CD14-positive monocyte (primary cell): ENCODE measurements at places on chromosomes 16 and 17.

GRCh38 chr17:29046473-29046839, 3.5 kb downstream of the PIPOX start:
- no peak for DNase-seq

DNA sequence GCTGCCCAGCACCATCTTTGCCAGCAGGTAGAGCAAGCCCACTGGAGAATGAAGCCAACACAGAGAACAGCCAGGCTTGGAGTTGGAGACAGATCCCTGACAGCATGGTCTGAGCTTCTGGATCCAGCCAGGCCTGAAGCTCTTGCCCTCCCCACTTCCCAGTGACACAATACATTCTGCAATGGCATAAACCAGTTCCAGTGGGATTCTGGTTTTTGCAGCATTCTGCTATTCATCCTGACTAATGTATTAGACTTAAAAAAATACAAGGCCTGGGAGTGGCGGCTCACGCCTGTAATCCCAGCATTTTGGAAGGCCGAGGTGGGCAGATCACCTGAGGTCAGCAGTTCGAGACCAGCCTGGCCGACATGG, 40.6 kb upstream of the LITAF start:
- no peak for DNase-seq

GRCh38 chr16:8621572-8622314, at the start of gene METTL22:
METTL22 (plus strand) TSS chr16:8621698; CDS start chr16:8625666, 3,968 bp downstream.
- DNase-seq = peak; percentile 80

DNA sequence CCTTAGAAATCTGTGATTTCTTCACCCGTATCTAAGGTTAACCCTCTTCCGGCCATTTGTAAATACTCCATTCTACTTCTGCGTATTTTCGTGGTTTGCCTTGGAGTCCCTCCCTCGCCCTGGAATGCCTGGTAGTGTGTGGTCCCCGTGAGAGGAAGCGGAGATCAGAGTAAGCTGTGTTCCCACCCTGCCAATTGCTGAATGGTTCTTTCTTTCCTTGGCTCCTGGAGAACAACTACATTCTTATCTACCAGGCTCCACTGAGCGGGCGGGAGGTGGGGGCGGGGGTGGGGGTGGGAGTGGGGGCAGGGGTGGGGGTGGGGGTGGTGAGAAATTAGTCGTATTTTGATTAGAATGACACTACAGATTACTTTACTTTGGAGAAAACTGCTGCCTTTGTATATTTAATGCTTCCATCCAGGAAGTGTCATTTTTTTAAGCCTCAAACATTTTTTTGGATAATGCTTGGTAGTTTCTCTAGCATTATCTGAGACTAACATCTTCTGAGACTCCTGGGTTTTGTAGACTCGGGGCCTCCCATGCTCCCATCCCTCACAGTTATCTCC, 20.9 kb upstream of the FASN start:
- no peak for DNase-seq

DNA sequence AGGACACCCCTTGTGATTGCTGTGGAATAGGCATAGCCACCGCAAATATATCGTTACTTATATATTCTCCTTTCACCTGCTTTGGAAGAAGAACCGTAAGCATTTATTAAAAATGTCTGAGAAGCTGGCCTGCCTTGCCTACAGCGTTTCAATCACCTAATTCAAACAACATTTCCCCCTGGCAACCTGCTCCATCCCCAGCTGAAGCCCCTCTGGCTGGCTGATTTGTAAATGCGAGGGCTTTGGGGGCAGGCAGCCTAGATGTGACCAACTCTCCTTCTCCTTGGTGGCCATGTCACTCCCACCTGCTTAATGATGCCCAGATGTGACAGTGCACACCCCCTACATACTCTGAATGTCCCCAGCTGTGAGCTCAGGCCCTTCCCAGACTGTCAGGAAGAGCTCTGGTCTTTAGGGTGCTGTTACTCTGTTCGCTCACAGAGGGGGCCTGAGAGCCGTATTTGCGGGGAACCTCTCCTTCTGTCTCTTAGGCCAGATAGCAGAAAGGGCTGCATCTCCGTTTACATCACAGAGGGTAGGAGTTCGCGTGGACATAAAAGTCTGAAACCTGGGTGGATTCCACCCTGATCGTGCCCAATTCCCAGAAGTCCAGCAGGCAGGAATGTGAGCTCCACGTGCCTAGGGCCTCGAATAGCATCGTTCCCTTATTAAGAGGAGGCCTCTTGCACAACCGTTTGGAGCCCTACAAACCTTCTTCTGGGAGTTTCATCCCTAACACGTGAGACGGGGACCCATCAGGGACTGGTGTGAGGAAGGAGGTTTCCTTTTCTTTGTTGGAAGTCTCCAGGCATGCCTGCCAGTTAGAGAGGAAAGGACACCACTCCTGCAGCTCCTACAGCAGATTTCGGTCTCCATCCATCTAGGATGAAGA, 2.4 kb upstream of the SDK2 start:
- no peak for DNase-seq

- DNase-seq = no peak
These were observed 369.8 kb downstream of the UTP18 start for GRCh38 chr17:51630101-51630671.

- DNase-seq = no peak
These were observed 36.6 kb upstream of the CHMP6 start for GRCh38 chr17:80955078-80955477.

DNA sequence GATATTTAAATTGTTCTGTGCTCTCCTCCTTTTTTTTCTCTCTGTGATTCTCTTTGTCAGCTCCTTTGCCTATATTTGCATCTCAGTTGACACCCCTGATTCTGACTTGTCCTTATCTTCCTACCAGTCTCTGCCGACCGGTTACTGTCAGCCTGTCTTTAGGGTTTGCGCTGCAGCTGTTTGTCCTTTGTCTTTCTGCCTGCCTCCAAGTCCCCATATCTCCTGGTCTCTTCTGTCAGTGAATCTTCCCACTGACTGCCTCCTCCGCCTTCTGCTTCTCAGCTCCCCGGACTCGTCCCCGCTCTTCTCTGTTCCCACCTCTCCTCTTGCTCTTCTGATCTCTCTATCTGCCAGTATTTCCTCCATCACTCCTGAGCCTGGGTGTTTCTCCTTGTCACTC, 5.2 kb downstream of the TLCD2 start:
- no peak for DNase-seq

DNA sequence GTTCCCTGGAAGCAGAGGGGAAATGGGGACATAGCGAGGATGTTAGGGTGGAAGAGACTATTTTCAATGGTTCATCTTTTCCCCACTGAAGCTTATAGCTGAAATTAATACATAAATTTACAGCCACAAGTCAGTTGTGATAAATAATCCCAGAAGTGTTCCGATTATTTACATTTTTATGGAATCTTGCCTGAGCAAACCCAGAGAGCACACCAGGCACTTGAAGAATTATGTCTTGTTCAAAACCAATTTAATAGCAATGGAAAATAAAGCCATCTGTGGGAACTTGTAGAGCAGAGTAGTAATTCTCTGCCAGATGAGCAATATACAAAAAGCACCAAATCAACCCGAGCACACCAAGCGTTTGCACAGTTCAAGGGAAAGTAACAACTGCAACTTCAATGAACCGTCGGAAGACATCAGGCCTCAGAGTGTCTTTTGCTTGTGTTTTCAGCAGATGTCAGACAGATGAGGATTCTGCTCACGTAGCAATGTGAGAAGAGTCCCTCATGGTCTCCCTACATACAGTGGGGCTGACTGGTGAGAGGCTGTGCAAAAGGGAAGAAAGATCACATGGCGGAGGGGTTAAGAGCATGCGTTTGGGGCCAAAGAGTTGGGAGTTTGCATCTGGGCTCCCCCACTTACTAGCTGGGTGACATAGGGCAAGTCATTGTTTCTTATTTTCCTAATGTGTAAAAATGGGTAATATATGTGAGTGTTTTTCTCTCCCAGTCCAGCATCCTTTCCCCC, 148.7 kb upstream of the HS3ST2 start:
- no peak for DNase-seq

DNA sequence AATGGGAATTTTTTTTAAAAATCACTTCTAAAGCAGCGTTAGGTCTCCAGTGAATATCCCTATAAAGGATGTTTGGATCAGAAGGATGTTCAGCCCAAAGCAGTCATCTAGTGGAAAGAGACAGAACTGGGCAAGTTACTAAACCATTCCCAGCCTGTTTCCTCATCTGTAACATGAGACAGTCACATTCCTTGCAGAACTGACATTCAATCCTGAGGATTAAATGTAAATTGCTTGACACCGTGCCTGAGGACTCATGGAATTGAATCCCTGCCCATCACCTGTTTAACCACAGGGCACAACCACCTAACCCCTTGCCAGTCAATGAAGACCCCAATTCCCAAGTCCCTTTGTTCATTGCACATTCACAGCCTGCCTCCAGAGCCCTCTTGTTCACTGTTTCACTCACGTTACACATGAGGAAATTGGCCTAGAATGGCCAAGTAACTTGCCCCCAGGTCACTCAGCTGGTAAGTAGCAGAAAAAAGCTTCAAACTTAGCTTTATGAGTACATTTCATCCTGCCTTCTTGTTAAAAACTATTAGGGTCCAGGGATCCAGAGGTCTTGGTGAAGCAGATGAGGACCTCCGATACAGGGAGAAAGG, 1.4 kb downstream of the CMTM2 start:
- no peak for DNase-seq

DNA sequence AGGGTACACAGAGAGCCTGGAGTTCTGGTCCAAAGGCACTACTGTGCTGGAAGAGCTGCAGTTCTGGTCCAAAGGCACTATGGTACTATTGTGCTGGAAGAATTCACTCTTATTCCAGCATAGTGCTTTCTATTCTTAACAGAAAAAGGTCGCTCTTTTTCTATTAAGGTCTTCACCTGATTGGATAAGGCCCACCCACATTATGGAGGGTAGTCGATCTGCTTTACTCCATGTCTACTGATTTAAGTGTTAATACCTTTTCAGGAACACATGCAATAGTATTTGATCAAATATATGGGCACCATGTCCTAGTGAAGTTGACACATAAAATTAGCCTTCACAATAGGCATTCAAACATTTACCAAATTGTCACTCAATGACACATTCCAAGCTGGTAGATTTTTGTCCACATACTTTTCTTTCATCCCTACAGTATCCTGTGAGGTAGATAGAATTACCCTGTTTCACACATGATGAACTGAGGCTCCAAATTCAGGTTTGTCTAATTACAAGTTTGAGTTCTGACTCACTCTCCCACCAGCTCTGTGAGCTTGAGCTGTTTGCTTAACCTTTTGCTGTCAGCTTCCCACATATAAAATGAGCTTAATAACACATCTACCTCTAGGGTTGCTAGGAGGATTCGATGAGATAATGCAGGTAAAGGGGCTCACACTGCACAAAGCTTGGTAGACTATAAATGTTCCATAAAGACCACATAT, 129.9 kb downstream of the AIPL1 start:
- no peak for DNase-seq

- no peak for DNase-seq
These were observed 12.9 kb downstream of the GJD3 start for GRCh38 chr17:40351359-40352236.

GRCh38 chr16:53937161-53937880, 233.4 kb downstream of the FTO start:
- no peak for DNase-seq

GRCh38 chr16:12570046-12570618, 233.6 kb downstream of the CPPED1 start:
- no peak for DNase-seq

DNA sequence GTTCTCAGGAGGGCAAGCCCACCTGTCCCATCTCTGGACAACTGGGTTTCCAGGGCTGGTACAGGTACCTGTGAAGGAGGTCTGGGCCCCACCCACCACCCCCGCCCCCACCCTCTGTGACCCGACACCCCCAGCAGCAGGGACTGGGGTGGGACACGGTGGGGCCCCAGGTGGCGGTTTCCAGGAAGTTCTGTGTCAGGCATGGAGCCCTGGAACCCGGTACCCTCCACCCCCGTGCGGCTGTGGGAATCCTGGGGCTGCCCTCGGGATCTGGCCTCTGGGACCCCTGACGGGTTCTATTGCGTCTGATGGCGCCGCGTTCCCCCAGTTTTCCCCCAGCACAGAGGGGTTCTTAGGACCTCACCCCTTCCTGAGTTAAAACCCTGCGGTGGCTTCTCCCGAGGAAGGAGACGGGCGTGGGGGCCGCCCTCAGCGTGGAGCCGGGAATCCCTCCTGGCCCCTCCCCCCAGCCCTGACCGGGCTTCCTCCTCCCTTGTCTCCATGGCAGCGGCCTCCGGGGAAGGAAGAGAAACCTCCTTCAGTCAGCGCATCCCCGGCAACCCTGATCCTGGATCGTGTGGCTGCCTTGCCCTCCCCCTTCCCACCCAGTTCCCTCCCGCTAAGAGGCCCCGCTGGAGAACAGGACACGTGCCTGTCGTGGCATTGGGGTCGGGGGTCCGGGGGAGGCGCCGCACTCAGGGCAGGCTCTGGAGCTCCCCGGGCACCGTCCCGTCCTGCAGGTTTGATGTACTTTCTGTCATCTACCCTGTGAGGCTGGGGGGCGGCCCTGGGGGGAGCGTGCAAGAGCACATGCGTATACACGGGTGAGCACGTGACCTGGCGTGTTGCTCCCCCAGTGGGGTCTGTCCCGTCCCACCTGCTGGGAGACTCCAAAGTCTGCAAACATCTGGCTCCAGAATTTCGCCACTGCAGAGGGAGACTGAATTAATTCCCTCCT, 30.3 kb downstream of the CACNA1H start:
- DNase-seq = no peak

- no peak for DNase-seq
These were observed 50.3 kb downstream of the IST1 start for GRCh38 chr16:71945616-71946015.

- no peak for DNase-seq
These were observed 71.9 kb downstream of the KIF2B start for GRCh38 chr17:53894591-53894990.

- no peak for DNase-seq
These were observed 41.2 kb downstream of the NFATC3 start for GRCh38 chr16:68126395-68126794.

DNA sequence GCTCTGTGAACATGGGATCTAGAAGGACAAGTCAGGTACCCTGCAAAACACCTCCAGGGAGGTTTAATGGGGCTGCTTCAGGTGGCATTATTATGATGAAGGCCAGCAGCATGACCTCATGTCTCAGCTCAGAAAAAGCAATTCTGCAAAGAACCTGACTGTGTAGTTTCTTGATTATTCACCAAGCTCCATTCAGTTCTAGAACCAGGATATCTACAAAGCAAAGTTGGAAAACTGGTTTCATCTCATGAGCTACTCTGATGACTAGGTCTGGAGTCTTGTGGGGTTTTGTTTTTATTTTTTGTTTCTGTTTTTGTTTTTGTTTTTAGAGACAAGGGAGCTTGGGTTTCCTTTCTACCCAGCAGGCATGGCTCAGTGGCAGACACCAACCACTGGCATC, 19.0 kb upstream of the LRRC37A3 start:
- DNase-seq = no peak
